ENCODE measurements at places on chromosomes 4 and X.

GRCh38 chrX:997631-998137, 214.8 kb downstream of the CRLF2 start:
- DNase-seq = no peak

DNA sequence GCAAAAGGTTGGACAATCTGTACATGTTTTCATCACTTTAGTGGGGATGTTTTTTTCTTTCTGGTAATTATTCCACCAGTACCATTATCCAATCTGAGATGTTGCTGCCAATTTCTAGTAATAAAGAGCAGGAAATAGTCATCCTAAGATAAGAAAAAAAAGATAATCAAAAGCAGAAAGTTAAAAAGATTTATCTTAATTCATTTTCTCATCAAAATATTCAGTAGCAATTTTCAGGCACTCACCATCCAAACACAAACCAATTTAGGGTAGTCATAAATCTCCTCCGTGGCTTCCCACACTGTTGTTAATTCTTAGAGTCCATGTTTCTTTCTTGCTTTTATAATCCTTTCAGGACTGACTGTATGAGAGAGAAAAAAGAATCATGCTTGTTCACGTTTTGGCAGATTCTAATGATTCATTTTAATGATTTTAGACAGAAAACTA, 263.7 kb upstream of the UGT8 start:
- no peak for DNase-seq

DNA sequence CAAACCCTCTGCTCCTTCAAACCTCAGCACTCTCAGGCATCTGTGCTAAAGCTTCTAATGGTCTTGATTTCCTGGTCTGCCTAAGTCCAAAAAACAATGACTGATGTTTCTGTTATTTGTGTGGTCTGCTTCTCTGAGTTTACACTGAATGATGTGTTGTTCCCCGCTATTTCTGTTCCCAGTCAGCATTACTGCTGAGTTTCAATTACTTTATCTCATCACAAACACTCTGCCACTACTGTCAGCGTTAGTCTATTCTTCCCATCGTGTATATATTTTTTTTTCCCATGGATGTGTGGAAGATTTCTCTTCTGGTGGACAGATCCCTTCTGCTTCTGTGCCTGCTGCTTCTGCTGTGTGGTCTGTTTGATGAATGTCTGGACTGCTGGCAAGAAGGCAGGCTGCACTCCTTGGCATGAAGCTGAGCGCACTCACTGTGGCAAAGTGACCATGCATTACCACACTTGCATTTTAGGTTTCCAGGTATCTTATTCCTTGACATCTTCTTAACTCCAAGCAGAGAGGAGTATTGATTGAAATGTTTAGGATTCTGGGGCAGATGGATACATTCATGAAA, 106.9 kb upstream of the PAQR3 start:
- no peak for DNase-seq

- DNase-seq = no peak
Observed at GRCh38 chr4:153281476-153281875, 63.0 kb upstream of the MND1 start.
